Progenitor cell of endocrine pancreas (in vitro differentiated cells): ENCODE measurements at places on chromosomes 6 and 20.

GRCh38 chr20:32577657-32578056 lies 7.5 kb downstream of the NOL4L start:
- H3K27me3 ChIP-seq: peaks cover 8% of the 10 kb centered on the region
- no peak for DNase-seq
- no peak overlapping the region for H3K27ac ChIP-seq
- H3K4me1 ChIP-seq: peaks cover 14% of the 10 kb centered on the region

- no peak overlapping the region for H3K27ac ChIP-seq
- DNase-seq: no peak
- H3K27me3 ChIP-seq: no peaks in the 10 kb centered on the region
- H3K4me3 ChIP-seq: no peak overlapping the region
- H3K4me1 ChIP-seq: no peaks in the 10 kb centered on the region
Measured at GRCh38 chr6:34386316-34387137, 5.9 kb downstream of the NUDT3 start.

GRCh38 chr6:150029749-150030148 lies 4.4 kb upstream of the RAET1L start:
- peaks cover 79% of the 10 kb centered on the region for H3K27me3 ChIP-seq
- H3K36me3 ChIP-seq: no peaks in the 10 kb centered on the region
- H3K27ac ChIP-seq: no peak overlapping the region
- DNase-seq: no peak
- no peaks in the 10 kb centered on the region for H3K4me1 ChIP-seq

GRCh38 chr20:50350510-50351249 lies 159.5 kb upstream of the PTPN1 start:
- no peak overlapping the region for H3K27ac ChIP-seq
- DNase-seq: no peak
- H3K4me3 ChIP-seq: no peak overlapping the region

GRCh38 chr6:64983089-64983488 lies 723.9 kb downstream of the EYS start:
- H3K4me3 ChIP-seq: no peak overlapping the region
- no peak overlapping the region for H3K27ac ChIP-seq
- no peaks in the 10 kb centered on the region for H3K27me3 ChIP-seq
- H3K4me1 ChIP-seq: peaks cover 8% of the 10 kb centered on the region
- no peaks in the 10 kb centered on the region for H3K36me3 ChIP-seq

GRCh38 chr6:157056275-157056674 lies 267.0 kb downstream of the TMEM242 start:
- no peak for DNase-seq
- peaks cover 8% of the 10 kb centered on the region for H3K36me3 ChIP-seq
- H3K4me1 ChIP-seq: peaks cover 25% of the 10 kb centered on the region
- H3K4me3 ChIP-seq: no peak overlapping the region
- H3K27me3 ChIP-seq: no peaks in the 10 kb centered on the region

DNA sequence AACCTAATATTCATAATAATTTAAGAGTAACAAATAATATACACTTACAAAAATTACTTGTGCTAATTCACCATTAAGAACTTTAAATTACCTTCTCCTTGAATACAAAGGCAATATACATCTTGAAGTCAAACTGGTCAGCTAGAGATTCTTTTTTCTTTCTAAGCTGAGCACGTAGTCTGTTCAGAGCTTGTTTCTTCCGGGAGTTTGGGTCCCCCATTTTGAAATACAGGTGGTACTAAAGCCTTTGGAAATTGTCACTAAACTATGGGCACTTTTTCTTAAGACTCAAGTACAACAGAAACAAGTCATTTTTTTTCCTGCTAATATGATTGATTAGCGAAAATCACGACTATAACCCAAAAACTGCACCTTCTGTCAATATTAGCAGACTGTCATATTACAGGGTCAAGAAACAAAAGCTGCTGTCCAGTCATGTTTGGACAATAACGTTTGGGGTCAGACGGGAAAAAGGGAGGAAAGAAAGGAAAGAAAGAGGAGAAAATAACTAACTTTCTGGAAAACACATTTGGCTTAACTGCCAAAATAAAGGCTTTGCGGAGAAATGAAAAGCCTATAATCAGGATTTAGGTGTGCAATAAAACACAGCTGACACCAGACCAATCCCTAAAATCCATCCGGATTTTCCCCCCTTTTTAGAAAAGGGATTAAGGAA lies 367 bp downstream of the C6orf62 start:
- peaks cover 33% of the 10 kb centered on the region for H3K4me1 ChIP-seq
- H3K27ac ChIP-seq: peak overlapping the region; percentile 100
- peak overlapping the region; percentile 99 for H3K4me3 ChIP-seq
- no peak for DNase-seq

- no peak overlapping the region for H3K4me3 ChIP-seq
- no peak overlapping the region for H3K27ac ChIP-seq
- peaks cover 15% of the 10 kb centered on the region for H3K4me1 ChIP-seq
- H3K36me3 ChIP-seq: peaks cover 11% of the 10 kb centered on the region
Measured at GRCh38 chr6:111580826-111581505, 24.7 kb downstream of the TRAF3IP2 start.

DNA sequence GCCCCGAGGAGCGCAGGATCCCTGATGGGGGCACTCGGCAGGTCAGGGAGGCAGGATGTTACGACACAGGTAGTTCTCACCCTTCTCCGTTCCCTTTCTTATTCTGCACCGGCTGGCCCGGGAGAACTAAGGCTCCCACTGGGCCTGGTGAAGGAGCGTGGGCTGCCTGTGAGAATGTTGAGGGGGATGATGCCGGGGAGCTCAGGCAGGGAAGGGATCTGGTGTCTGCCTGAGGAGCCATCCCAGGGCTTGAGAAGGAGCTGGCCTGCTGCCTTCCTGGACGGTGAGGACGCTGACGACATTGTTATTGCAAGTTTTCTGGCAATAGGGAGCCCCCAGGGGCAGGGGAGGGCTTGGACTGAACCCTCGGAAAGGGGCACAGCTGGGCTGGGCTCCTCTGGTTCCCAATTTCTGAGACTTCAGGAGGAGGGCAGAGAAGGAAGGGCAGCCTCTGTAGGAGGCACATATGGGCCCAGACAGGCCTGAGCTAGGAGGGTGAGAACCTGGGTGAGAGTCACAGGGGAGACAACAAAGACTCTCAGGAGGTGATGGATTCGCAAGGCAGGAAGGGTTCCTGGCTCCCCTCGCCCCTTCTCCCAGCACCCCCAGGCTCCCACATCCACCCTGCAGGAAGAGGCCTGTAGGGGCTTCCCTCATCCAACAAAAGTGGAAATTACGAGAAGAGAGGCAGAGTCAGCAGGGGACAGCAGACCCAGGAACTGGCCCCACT lies 32.8 kb downstream of the CYP21A2 start:
- H3K27me3 ChIP-seq: no peaks in the 10 kb centered on the region
- no peaks in the 10 kb centered on the region for H3K36me3 ChIP-seq
- no peak overlapping the region for H3K4me3 ChIP-seq
- H3K27ac ChIP-seq: peak overlapping the region; percentile 33

DNA sequence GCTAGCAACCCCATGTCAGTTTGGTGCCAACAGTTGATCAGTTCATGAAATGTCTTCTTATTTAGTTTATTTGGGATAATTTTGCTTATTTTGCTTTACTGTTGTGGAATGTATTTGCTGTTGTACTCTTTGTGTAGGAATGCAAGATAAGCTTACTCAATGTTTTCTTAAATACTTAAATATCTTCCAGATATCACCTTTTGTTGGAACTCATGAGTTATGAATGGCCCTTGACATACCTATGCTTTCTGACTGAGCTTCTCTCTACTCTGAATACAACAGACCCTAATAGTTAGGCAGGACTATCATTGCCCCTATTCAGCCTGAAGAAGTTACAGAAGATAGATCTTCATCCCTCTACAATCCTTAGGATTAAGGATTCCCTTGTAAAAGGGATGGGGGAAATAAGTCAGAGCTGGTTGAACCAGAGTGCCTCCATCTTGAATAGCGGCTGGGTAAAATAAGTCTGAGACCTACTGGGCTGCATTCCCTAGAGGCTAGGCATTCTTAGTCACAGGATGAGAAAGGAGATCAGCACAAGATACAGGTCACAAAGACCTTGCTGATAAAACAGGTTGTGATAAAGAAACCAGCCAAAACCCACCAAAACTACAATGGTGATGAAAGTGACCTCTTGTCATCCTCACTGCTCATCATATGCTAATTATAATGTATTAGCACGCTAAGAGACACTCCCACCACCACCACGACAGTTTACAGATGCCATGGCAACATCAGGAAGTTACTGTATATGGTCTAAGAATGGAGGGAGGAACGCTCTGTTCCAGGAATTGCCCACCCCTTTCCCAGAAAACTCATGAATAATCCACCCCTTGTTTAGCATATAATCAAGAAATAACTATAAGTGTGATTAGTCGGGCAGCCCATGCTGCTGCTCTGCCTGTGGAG lies 196.9 kb downstream of the AKAP7 start:
- no peak for DNase-seq
- peaks cover 23% of the 10 kb centered on the region for H3K4me1 ChIP-seq
- H3K27me3 ChIP-seq: no peaks in the 10 kb centered on the region
- no peaks in the 10 kb centered on the region for H3K36me3 ChIP-seq
- H3K27ac ChIP-seq: peak overlapping the region; percentile 79
- H3K4me3 ChIP-seq: no peak overlapping the region
